ENCODE measurements at places on chromosomes 5 and 9. TPM values are rescaled to one million over a fixed set of nuclear protein-coding genes. Genes with fewer than 3 reads are reported as not detected.

- DNase-seq = no peak
Measured at GRCh38 chr9:133904346-133905090, 87.6 kb downstream of the VAV2 start.

DNA sequence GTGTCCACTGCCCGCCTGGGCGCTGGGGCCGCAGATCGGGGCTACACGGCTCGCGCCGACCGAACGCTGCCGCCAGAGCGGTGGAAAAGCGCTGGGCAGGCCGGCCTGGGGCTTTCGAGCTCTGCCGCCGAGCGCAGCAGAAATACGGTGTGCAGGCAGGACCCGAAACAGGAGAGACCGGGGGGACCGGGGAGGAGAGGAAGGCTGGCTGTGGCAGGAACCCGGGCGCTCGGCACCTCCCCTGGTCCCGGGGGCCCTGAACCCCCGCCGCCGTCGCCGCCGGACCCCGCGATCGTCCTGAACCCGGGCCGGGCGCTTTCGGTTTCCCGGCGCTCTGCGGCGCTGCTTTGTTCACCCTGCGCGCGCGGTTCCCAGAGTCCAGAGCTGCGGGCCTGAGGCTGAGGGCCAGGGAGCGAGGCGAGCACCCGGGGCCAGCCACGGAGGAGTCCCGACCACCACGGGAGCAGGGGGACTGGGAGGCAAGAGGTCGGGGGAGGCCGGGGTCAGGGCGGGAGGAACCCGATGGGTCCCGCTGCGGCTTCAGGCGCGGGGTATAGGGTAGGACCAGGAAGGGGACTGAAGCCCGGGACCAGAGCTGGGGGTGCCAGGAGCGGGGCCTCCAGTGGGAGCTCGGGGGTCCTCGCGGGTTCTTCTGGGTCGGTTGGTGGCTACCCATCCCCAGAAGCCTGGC is 12.0 kb downstream of the IRX2 start:
- peak; percentile 30 for DNase-seq

Gene C5orf52
- total RNA-seq = not detected

GRCh38 chr5:64947801-64948200 is 179.1 kb downstream of the CWC27 start:
- no peak for DNase-seq

GRCh38 chr5:181159286-181160151 is 12.1 kb downstream of the OR2V2 start:
- peak; percentile 62 for DNase-seq

DNA sequence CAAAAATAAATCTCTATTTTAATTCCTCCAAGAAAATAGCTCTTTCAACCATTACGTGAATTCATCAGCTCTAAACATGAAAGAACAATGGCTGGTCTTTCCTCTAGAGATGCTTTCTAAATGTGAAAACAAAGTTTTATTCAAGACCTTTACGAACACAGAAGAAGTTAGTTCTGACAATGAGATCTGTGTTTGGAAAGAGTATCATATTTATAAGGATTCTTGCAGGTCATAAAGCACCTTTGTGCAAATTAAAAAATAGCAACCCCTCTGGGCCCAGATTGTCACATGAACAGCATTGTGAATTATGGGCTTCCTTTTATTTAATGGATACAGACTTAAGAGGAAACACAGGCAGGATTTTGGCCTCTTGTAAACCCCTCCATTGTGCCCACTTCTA is 17.7 kb upstream of the FTMT start:
- DNase-seq = no peak

GRCh38 chr5:72510610-72511181 is 3.5 kb upstream of the ZNF366 start:
- DNase-seq = peak; percentile 93

- no peak for DNase-seq
Measured at GRCh38 chr9:110999379-110999778, 38.9 kb downstream of the LPAR1 start.

- peak; percentile 98 for DNase-seq
Measured at GRCh38 chr5:149062371-149063016, 368 bp downstream of the SH3TC2 start.

DNA sequence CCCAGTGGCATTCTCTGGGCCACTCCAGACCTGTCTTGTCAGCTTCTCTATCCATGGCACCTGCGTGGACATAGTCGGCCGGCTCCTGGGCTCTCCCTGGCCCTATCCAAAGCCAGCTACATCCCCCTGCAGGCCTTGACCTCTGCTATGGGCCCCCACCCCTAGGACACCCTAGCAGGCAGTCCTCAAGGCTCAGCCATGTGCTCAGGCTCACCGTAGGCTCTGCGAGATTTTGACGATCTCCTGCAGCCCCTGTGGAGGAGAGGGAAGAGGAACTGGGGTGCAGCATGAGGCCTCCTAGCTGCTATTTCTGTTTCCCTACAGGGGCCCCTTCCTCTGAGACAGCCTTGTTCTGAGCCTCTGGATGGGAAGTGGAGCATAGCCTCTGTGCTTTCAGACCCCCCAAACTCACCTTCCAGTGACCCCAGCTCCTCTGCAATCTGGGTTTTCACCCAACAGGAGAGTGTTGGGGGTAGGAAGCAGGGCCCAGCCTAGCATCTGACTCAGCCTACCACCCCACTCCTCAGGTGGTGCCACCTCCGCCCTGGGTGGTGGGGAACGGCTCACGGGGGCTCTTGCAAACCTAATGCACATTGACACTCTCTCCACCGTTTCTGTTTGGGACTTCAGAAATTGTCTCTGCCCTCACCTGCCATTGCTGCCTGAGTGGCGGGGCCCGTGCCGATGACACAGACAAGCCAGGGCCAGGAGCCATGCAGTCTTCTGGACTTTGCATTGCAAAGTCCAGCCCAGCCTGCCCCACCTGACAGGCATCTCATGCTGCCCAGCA is 36.7 kb downstream of the HRH2 start:
- DNase-seq = no peak

Gene F2RL1
- total RNA-seq = 33.9 TPM

DNA sequence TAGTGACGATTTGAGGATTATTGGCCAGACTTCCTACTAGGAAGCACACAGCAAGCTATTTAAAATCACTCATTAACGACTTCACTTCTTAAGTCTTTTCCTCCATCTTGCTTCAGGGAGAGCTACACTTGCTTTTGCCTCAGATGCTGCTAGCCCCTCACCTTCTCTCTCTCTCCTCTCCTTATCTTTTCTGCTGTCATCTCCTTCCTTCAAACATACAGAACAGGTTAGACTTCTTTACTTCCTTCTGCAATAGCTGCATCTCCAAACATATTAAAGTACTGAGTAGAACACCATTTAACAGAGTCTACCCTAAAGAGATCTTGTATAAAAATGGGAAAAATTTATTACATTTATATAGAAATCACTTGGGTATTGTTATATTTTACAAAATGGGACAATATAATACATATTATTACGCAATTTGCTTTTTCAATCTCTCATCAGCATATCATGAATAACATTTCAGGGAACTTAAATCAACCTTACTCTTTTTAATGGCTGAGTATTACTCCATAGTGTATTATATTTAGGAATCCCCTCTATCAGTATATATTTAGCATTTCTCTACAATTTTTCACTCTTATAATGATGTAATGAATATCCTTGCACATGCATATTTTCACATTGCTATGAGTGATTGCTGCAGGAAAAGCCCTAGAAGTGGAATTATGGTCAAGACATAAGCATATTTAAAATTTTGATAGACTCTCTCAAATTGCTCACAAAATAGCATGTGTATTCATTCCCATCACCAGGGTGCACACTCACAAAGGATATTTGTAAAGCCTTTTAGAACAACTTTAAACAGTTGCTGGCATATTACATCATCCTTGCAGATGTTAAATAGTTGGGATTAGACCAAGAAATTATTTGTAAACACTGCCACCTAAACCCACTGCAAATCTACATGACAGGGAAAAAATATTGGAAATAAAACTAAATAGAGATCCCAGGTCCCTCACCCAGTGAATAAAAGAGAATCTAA is 164.5 kb upstream of the NFIB start:
- DNase-seq = no peak

- DNase-seq = no peak
Measured at GRCh38 chr5:31770998-31771397, 132.1 kb downstream of the PDZD2 start.

Gene ADRB2
- total RNA-seq = 9.5 TPM

DNA sequence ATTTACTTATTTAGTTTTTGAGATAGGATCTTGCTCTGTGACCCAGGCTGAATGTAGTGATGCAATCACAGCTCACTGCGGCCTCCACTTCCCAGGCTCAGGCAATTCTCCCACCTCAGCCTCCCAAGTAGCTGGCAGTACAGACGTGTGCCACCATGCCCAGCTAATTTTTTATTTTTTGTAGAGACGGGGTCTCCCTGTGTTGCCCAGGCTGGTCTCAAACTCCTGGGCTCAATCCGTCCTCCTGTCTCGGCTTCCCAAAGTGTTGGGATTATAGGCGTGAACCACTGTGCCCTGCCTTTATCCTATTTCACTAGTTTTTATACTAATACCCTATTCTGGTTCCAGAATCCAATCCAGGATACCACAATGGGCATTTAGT is 6.8 kb downstream of the RPS14 start:
- no peak for DNase-seq

Gene C5
- total RNA-seq = 0.60 TPM

Gene PTGDS
- total RNA-seq = 0.22 TPM

- DNase-seq = no peak
Measured at GRCh38 chr9:112764837-112765236, 14.3 kb downstream of the SNX30 start.

- DNase-seq = no peak
Measured at GRCh38 chr9:130213911-130214761, 41.9 kb downstream of the NCS1 start.

GRCh38 chr9:114551750-114552685 is 35.6 kb upstream of the ATP6V1G1 start:
- peak; percentile 13 for DNase-seq

DNA sequence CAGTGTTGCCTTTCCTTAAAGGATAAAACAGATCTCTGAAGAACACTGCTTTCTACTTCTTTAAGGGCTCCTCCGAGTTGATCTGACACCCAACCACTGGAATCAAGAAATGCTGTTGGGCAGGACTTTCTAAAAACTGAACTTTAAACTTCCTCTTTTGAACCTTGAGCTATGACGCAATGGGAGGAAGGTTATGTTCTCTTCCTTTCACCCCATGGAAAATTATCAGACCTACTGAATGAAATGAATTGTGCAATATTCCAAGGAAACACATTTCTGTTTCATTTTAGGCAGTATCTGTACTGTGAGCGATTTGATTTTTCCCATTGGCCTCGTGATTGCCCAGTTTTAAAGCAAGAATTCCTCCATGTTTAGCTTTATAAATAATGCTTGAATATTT is 206.0 kb upstream of the PRR16 start:
- DNase-seq = no peak
